Head of caudate nucleus (tissue), 42 donors: ENCODE measurements at places on chromosomes 1 and 21.

GRCh38 chr1:168603501-168604110 lies 27.2 kb downstream of the XCL1 start:
- peak; percentile 81 for DNase-seq

DNA sequence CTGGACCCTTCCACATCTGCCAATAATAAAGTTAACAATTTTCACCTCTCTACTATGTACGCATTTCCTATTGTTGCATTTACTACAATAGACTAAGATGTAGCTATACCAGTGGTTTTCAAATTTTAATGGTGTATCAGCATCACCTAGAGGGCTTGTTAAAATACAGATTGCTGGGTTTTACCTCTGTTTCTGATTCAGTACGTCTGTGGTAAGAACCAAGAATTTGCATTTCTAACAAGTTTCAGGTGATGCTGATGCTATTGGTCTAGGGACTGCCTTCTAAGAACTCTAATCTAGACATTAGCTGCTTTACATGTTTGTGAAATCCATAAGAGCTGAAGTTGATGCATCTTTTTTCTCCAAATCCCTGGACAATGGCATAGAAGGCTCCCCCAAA lies 59.7 kb downstream of the ERICH3 start:
- no peak for DNase-seq

- DNase-seq, result no peak
Measured at GRCh38 chr1:225863167-225863566, 19.0 kb downstream of the TMEM63A start.

DNA sequence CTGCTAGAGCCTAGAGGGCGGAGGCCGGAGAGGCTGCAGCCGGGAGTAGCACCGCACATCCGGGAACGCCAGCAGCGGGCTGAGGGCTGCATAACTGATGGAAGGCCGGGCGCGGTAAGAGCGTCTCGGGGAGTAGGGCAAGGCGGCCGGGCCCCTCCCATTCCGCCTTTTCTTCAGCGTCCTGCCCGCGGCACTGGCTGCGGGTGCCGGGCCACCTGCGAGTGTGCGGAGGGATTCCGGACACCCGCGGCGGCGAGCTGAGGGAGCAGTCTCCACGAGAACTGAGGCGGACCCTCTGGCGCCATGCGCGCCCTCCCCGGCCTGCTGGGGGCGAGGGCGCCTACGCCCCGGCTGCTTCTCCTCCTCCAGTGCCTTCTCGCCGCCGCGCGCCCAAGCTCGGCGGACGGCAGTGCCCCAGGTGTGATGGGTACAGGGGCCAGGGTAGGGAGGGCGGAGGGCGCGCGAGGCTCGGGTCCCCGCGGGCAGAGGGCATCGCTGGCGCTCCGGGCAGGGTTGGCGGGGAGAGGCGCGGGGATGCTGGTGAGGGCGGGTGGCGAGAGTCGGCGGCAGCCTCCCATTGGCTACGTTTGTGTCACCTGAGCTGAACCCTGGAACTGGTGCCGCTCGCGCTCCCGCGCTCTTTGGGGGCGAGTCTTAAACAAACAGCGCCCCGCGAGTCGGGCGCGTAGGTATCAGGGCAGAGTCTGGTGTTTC lies 334.4 kb downstream of the SRGAP2C start:
- DNase-seq, result peak; percentile 60

DNA sequence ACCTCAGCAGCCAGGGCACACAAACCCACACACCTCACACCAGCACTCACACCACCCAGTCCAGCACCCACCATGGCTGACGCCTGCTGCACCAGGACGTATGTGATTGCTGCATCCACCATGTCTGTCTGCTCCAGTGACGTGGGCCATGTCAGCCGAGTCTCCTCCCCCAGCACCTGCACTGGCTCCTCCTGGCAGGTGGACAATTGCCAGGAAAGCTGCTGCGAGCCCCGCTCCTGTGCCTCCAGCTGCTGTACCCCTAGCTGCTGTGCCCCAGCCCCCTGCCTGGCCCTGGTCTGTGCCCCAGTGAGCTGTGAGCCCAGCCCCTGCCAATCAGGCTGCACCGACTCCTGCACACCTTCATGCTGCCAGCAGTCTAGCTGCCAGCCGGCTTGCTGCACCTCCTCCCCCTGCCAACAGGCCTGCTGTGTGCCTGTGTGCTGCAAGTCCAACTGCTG lies at the start of gene KRTAP10-8:
KRTAP10-8 (plus strand) TSS at position 51 of the 458 bp plus-strand sequence; CDS start at position 73, 22 bp downstream.
- DNase-seq, result no peak

DNA sequence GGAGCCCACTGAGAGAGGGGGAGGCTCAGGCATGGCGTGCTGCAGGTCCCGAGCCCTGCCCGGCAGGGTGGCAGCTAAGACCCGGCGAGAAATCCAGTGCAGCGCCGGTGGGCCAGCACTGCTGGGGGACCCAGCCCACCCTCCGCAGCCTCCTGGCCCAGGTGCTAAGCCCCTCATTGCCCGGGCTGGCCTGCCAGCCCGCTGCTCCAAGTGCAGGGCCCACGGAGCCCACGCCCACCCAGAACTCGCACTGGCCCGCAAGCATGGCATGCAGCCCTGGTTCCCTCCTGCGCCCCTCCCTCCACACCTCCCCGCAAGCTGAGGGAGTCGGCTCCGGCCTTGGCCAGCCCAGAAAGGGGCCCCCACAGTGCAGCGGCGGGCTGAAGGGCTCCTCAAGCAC lies 61.5 kb downstream of the C21orf91 start:
- no peak for DNase-seq

DNA sequence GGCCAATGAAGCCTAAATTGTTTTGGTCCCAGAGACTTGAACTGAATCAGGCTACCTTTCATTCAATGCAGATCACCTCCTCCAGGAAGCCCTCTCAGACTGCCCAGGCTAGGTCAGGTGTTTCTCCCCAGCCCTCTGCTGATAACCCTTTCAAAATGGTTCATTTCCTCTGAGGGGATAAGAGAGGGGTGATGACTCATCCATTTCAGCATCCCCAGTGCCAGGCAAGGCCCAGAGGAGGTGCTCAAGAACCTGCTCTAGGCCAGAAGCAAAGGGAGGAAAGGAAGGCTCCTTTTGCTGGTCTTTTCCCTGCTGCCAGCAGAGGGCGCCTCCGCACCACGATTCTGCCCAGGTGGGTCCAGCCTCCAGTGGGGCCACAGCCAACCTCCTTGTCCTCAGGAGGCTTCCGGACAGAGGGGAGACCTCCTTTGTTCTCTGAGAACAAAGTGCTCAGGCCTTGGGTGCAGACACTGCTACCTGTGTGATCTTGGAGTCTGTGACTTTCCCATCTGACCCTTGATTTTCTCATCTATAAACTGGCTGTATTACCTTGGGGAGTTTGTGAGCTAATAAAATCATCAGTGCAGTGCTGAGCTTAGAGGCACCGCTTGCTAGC lies 45.3 kb upstream of the ARHGEF10L start:
- peak; percentile 65 for DNase-seq

GRCh38 chr1:8133657-8134430 lies 107.7 kb upstream of the ERRFI1 start:
- no peak for DNase-seq

DNA sequence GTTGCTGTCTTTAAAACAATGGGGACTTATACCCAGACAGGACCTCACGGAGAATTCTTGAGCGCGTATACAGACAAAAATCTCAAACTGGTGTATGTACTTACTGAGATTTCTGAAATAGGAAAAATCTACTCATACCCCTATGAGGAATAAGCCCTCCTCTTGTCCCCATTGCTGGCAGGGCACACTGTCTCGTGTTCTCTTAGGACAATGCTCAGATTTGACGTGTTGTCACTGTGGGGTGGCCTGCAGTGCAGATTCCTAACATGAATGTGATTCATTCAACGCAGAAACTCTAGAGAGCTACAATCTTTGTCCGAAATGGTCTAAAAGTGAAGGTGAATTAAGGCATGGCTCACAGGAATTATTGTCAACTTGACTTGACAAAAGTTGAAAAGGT lies 31.1 kb upstream of the PDE9A start:
- no peak for DNase-seq

- no peak for DNase-seq
Measured at GRCh38 chr1:244092293-244092963, 41.3 kb downstream of the ZBTB18 start.

DNA sequence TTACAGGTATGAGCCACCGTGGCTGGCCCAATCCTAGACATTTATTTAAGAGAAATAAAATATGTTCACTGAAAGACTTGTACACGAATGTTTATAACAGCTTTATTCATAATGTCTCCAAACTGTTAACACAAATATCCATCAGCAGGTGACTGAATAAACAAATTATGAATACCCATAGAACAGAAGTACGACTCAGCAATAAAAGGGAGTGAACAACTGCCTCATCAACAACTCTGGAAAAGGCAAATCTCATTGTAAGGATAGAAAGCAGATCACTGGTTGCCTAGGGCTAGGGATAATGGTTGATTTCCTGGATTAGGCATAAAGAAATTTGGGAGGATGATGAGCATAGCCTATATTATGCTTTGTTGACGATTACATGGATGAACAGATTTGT lies 41.7 kb downstream of the GABPA start:
- DNase-seq, result no peak

DNA sequence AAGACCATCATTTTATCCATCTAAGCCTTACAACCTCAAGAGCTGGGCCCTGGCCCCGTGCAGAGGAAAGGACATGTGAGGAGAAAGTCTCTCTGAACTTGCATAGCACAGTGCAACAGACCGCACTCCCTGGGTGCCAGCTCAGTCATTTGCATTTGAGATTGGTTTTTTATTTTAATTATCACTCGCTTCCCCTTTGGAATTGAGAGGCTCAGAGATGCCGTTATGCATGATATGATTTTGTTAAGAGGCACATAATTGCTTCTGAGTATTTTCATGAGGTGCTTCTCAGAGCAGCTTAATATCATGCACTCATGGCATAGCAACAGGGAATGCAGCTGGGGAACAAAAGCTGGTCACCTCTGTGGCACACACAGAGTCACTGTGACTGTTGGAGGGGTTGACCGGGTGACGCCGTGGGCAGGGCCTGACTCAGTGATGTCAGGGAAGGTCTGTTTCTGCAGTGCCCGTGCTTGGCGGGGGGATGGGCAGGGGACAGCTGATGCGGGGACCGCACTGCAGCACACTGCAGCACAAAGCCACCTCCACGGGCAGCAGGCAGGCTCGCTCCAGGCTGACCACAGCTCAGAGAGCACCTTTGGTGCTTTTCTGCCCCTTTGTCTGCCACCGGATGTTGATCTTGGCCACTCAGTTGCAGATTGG lies 43.2 kb upstream of the VAMP3 start:
- DNase-seq, result peak; percentile 77

- DNase-seq, result peak; percentile 52
Measured at GRCh38 chr1:95041491-95042165, 31.1 kb downstream of the ALG14 start.

- no peak for DNase-seq
Measured at GRCh38 chr1:246705368-246705767, 18.8 kb upstream of the SCCPDH start.

DNA sequence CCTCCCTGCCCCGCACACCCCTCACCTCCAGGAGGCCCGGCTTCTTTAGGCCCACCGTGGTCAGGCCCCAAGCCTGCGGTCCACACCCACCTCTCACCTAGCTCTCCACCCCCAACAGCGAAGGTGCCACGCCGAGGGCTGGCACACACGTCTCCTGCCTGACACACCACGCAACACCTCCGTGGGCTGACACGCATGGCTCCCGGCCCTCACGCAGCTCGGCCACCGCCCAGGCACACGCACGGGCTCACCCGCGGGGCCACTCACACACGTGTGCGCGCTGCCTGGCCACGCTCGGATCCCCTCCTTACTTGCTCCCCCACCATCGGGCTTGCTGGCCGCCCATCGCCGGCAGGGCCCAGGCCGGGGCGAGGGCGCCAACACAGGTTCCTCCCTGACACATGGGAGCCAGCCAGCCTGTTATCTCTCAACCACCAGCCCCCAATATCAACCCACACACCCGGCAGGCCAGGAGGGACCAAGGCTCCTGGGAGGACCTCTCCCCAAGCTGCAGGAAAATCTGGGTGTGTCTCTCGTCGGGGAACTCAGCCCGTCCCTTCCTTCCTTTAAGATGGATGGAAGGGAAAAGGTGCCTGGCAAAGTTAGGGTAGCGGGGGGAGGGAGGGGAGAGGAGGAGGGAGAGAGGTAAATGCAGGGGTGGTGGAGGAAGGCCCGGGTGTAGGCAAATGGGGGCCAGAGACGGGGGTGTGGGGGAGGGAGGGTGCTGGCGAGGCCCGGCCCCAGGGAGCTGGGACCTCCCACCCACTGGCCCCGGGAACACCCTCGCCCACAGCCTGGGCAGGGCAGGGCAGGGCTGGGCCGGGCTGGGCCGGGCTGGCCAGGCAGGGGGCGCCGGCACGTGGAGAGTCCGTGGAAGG lies 546 bp downstream of the ELOVL1 start:
- no peak for DNase-seq

DNA sequence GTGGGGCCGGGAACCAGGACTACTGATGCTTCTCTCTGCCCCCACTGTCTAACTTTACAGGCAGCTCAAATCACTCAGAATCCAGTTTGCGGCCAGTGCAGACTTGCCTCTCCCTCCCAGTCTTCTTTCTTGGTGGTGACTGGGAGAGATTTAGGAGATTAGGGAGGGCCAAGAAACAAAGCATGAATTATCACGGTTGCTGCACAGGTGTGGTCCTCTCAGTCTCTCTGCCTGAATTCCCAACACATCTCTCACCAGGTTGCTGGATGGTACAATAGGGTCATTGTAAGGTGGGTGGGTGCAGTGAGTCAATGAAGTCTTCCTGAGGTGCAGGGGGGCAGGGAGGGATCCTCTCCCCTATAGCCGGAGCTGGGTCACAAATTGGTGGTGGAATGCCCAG lies 12.6 kb downstream of the S100A11 start:
- DNase-seq, result no peak

DNA sequence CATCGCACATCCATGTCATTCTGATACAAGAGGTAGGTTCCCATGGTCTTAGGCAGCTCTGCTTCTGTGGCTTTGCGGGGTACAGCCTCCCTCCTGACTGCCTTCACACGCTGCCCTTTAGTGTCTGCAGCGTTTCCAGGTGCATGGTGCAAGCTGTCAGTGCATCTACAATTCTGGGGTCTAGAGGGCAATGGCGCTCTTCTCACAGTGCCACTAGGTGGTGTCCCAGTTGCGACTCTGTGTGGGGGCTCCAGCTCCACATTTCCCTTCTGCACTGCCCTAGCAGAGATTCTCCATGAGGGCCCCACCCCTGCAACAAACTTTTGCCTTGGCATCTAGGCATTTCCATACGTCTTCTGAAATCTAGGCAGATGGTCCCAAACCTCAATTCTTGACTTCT lies 138.2 kb upstream of the BRINP3 start:
- no peak for DNase-seq

GRCh38 chr1:27321813-27322568 lies at the start of gene TMEM222:
Gene TMEM222 (plus strand): TSS chr1:27322163. CDS start chr1:27322198, 35 bp downstream.
- DNase-seq, result peak; percentile 99

- DNase-seq, result no peak
Measured at GRCh38 chr1:96649301-96649700, 72.3 kb upstream of the PTBP2 start.

- no peak for DNase-seq
Measured at GRCh38 chr21:45748593-45748992, 105.1 kb downstream of the PCBP3 start.

- peak; percentile 68 for DNase-seq
Measured at GRCh38 chr1:111848852-111849545, 93.3 kb downstream of the DDX20 start.

GRCh38 chr21:16713331-16714117 lies 799.3 kb upstream of the CXADR start:
- no peak for DNase-seq
